Stimulated activated CD8-positive, alpha-beta memory T cell treated with anti-CD3 and anti-CD28 coated beads, Interleukin-2, amount 100 ng/mL, for 1 hour (primary cell): ENCODE measurements at places on chromosomes 7 and 10.

DNA sequence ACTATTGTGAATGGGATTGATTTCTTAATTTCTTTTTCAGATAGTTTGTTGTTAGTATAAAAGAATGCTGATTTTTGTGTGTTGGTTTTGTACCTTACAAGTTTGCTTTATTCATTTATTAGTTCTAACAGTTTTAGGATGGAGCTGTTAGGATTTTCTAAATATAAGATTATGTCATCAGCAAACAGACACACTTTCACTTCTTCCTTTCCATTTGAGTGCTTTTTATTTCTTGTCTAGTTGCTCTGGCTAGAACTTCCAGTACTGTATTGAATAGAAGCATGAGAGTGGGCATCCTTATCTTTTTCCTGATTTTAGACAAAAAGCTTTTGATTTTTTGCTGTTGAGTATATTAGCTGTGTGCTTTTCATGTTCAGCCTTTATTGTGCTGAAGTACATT, 81.5 kb downstream of the DNAH11 start:
- DNase-seq: no peak

GRCh38 chr10:89838044-89838615, 136.7 kb downstream of the KIF20B start:
- DNase-seq: no peak

GRCh38 chr10:96619120-96619519, 32.3 kb upstream of the TM9SF3 start:
- no peak for DNase-seq

DNA sequence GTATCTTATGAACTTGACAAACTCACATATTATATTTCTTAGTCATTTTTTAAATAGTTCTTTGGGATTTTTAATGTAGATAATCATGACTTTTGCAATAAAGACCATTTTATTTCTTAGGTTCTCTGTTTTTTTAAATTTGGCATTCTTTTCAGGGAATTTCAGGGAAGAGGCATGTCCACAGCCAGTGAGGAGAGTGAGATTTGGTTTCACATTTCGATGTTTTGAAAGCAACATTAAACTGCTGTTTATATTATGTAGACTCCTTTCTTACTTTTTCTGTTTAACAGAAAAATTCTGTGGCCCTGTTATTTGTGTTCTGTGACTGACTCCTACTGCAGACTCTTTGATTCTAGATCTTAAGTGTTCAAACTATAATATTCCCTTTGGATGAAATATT, 153.7 kb downstream of the FAM107B start:
- DNase-seq: no peak

DNA sequence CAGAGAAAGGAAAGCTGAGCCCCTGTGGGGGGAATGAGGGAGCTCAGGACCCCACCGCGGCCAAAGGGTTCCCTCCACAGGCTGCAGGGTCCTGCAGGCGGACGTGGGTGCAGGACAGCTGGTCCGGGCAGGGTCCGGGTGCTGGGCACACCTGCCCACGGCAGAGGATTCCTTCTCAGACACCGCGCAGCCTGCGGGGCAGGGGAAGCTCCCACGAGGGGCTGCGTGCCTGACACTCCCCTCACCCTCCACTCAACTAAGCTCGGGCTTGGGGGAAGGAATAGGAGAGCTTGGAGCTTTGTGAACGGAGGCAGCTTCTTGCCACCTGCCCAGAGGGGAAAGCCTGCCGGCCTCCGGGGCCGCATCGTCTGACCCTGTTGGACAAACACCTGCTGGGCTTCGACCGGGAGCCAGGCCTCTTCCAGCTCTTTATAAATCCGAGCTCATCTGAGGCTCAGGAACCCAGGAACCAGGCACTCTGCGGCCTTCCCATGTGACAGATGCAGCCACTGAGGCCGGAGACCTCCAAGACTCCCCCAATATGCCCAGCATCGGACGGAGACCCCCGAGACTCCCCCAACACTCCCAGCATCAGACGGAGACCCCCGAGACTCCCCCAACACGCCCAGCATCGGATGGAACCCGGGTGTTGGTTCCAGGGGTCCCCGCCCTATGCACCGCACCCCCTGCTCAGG, 97.3 kb downstream of the PDGFA start:
- DNase-seq: no peak

DNA sequence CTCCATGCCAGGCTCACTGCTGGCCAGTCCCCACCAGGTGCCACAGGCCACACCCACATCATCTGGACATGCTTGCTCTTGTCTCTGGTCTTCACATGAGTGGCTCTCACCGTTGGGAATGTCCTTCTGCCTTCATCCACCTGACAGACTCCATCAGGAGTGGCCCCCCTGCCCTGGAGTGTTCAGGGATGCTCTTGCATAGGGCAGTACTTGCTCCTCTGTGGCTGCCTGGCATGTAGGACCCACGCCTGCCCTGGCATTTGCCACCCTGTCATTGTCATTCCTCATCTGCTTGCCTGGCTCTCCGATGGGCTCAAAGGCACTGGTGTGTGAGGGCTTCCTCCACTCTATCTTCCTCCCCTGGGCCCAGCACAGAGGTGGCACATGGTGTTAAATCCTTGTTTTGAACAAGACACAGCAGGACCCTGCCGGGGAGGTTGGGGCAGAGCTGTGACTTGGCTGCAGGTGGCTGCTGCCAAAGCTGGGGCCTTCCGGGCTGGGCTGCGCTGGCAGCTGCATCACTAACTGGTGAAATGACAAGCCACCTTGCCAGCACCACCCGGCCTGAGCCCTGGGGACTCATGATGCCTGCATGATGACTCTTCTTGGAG, 1.8 kb downstream of the SH2D4B start:
- no peak for DNase-seq
